ENCODE measurements at places on chromosomes 1 and 21.

- no peak for DNase-seq
Observed at GRCh38 chr1:11143907-11144306, 44.2 kb upstream of the EXOSC10 start.

DNA sequence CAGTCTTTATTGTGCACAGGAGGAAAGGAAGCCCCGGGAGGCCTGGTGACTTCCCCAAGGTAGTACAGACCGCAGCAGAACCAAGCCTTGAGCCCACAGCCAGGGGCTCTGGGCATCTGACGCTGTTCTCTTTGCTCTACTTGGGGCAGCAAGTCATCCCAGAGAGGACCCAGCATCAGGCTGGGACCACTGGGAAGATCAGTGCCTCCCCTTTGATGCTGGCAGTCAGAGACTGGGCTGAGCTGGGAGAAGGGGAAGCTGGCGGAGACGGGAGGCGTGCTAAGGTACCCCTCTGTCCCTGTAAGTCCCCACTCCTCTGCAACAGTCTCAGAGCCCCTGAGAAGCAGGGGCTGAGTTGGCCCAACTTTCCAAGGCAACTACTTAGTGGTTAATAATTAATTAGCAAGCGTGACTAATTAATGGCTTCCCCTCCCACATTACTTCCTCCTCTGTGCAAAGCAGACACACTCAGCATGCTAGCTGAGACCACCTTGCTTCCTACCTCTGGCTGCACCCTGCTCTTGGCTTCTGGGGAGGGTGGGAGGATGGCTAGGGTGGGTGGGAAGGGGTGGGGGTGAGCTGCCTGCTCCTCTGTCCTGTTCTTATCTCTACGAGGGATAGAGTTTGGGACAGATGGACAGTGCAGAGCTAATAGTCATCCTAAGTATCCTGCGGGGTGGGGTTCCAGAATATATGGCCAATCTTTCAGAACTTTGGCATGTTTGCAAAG, 1.3 kb downstream of the INAVA start:
- DNase-seq, result no peak

DNA sequence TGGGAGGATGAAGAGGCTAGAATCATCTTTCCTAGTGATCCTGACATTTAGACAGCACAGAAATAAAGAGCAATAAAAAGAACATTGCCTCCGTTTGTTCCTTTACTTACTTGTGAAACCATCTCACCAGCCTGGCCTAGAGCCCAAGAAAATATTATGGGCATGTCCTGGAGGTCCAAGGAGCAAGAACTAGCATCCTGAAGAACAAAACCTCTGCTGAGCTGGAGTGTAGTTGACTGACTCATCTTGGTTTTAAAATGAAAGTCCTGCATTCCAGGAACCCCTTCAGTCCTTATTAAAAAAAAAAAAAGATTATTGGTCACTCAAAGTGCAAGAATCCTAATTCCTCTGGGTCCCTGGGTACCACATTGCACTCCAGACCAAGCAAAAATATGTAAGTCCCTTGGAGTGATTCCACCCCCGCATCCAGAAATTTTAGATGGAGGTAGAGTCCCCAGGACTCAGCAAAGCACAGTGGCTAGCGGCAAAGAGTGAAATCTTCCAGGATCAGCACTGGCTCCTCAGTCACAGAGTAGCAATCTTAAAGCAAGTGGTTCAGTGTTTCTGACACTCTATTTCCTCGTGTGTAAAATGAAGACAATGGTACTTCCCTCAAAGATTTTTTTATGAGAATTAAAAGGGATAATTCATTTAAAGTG, 7.0 kb downstream of the SMCP start:
- DNase-seq, result peak; percentile 72

DNA sequence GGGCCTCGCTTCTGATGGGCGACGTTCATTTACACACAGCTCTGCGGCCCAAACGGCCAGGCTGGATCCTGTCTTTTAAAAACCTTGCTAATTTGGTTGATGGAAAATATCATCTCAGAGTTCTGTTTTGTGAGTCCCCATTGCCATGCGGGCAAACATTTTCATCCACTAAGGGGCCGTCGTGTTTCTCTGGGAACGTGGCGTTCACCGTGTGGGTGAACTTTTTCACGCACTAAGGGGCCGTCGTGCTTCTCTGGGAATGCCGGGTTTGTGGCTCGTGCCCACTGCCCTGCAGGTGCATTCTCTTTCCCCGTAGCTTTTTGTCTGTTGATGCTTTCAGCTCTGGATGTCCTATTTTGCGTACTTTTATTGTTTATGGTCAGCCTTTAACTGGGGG, 6.8 kb downstream of the COL18A1 start:
- DNase-seq, result no peak

- DNase-seq, result peak; percentile 36
Observed at GRCh38 chr1:14369526-14370213, 228.8 kb upstream of the KAZN start.

DNA sequence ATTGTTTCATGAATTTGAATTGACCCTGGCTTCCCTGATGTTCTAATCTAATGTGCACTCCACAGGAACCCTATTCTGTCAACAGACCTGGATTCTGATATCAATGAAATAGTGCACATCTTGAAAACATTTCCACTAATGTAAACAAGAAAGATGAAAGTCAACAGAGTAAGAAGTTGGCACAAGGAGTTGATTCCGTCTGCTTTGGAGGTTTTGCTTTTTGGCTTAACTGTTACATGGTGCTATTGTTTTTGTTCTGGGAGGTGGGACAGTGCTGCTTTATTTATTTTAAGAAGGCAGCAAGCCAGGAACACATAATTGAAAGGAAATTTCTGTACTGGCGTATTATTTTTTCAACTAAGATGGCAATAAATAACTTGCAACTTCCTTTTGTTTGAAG, 73.3 kb downstream of the LEPR start:
- no peak for DNase-seq

DNA sequence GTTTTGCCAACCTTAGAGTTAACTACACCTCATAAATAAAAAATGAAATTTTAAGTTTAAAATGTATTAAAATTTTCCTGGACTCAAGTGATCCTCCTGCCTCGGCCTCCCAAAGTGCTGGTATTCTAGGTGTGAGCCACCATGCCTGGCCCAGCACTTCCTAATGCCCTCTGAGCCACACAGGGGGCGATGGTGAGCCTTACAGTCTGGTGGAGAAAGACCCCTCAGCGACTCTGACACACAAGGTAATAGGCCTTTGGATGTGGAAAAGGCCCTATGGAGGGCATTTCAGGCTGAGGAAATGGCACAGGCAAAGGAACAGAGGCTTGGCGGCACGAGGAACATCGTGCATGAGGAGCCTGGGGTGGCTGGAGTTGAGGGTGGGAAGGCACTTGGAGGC, 6.7 kb downstream of the CITED4 start:
- no peak for DNase-seq

GRCh38 chr21:32256873-32257620, 21.8 kb downstream of the MIS18A start:
- peak; percentile 92 for DNase-seq

DNA sequence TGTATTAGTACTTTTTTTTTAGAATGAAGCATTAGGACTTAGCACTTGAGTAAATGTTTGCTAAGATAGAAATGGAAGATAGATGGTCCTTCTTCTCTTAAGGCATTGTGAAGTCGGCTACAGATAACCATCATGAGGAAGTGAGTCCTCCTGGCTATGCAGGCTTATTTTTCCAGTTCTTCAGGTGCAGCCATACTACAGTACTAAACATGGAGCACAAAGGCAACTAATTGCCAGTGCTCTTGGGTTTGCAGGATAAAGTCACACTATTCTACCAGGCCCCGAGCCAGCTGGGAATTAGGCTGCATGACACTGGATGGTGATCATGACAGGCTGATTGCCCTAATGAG, 197.3 kb upstream of the SGIP1 start:
- no peak for DNase-seq

GRCh38 chr1:193905288-193906085, 719.1 kb upstream of the B3GALT2 start:
- DNase-seq, result peak; percentile 61

GRCh38 chr1:81409780-81410274, 390.9 kb upstream of the ADGRL2 start:
- DNase-seq, result no peak

DNA sequence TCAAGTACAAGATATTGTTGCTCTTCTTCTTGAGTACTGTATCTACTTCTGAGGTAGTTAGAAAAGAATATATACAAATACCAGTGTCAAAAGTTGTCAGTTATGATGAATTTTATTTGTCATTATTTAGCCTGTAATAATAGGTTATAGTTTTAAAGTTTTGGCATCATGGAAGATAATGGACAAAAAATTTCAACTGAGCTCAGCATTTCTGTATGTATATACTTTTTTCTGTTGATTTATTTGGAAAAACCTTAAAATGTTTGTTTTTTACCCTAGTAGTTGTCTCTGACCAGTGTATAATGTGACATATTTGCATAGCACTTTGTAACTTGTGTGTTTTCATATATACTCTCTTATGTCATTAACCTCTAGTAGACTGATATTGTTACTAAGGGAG, 11.1 kb downstream of the SLC35A3 start:
- DNase-seq, result no peak

GRCh38 chr1:226954777-226955176, 14.7 kb downstream of the COQ8A start:
- DNase-seq, result no peak

DNA sequence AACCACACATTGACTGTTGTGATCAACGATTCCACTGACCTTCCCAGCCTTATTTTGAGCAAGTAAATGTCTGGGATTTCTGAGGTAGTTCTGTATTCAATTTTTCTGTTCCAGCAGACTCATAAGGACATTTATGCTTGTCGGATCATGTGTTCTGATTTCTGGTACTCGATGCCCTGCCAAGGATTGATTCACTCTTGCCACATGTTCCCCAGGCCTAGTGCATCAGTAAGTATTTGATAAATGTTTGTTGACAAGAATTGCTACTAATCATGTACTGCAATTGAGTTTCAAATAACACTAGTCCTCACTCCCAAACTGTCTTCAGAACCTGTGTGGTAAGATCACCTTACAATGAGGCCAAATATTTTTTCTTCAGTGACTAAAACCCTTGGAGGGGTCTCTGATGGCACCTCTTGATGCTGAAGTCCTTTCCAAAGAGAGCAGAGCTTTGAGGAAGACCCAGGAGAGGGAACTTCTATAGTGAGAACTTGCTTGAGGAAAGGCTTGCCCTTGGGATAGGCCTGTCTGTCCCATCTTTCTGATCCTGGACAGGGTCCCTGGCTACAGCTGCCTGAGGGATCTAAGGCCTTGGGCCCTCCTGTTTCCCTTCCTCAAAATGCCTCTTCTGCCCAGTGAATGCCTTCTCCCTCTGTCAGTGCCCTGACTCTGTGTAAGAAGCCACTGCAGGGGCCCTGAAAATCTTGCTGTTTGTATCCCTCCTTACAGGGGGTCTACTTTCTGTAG, 115.8 kb upstream of the FAM78B start:
- no peak for DNase-seq

GRCh38 chr1:44605914-44606615, 68.2 kb downstream of the TMEM53 start:
- peak; percentile 71 for DNase-seq

- DNase-seq, result peak; percentile 79
Observed at GRCh38 chr1:91604632-91605031, 104.0 kb downstream of the CDC7 start.

GRCh38 chr1:11301601-11302000, 28.6 kb downstream of the UBIAD1 start:
- DNase-seq, result no peak

GRCh38 chr21:36846631-36847030, 119.8 kb downstream of the HLCS start:
- no peak for DNase-seq

- DNase-seq, result peak; percentile 21
Observed at GRCh38 chr1:186790101-186790500, 38.6 kb upstream of the PLA2G4A start.

DNA sequence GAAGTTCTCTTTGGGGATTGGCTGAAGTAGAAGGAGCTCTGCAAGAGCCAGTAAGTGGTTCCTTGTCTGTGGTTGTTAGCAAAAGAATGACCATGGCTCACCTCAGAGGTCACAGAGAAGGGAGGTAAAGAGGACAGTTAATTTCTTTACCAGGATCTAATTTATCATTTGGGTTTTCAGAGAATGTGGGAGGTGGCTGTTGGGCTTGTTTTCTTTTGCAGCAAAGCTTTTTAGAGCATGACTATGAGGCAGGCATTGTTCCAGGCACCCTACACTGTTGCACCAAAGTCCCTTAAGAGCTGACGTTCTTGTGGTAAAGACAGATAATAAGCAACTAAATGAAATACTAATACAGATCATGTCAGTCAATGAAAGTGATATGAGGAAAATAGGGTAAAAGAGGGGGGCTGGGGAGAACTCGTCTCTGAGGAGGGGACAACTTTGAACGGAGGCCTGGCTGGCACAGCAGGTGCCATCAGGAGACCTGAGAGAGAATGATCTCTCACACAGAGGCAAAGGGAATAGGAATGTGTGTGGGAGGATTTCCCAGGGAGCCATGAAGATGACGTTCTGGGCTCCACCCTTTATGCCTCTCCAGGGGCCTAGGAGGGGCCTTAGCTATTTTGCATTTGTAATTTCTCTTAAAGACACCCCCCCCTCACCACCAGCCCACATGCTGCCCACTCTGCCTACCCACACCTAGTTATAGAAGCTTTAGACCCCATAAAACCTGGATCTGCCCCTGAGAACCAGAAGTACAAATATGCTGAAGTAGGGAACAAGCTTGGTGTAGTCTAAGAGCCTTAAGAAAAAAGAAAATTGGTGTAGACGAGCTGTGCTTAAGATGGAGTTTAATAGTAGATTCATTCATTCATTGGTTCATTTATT, 177.5 kb downstream of the ROR1 start:
- DNase-seq, result peak; percentile 51

- no peak for DNase-seq
Observed at GRCh38 chr1:202146993-202147392, 2.5 kb upstream of the ARL8A start.

DNA sequence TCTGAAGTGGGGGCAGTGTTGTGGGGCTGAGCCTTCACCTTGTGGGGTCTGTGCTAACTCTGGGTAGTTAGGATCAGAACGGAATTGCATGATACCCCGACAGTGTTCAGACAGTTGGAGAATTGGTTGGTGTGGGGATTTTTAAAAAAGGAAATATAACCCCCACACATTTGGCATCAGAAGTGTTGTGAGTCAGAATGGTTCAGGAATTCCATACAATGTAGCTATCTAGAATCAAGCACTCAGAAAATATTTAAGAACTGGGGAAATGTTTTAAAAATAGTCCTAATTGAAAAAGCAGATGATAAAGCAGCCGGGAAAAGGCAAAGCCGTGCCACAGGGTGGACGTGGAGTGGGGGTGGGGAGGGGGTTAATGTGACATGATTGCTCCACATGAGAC, 6.5 kb upstream of the S100A7 start:
- peak; percentile 14 for DNase-seq

DNA sequence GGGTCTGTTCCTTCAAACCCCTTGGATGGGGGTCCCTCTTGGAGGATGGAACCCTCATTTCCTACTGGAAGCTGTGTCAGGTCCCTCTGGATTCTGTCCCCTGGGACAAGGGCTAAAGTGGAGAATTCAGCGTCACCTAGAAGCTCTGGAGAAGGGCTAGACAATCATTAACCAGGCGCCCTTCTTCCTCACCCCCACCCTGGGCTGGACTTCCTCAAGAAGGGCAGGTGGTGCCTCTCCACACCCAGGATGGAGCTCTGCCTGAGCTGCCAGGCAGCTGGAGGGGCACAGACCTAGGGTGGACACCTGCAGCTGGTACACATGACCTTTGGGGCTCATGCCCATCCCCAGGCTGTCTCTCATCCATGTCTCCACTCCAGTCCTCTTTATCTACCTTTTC, 3.6 kb downstream of the CELF3 start:
- DNase-seq, result no peak

GRCh38 chr21:39373634-39374033, 24.7 kb upstream of the HMGN1 start:
- peak; percentile 34 for DNase-seq
